ENCODE measurements at places on chromosomes 6 and 20.
A peak's percentile ranks its signal among the peaks of the same experiment; 100 is the strongest.

DNA sequence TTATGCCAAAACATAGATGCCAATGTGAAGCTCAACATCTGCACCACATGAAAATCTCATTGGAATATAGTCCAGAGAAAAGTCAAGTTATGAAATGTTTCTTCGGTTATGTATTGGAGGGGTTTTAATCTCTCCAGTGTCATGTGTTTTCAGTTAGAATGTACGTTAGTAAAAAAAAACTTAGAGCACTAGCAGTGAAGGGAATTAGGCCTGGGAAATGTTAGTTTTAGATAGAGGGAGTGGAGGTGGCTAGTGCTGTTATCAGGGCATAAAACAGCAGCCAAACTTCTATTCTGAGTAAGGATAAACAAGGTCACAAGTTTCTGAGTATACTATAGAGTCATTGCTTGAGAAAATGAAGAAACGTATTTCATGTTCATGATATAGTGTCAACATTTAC lies 42.9 kb downstream of the HDGFL1 start:
- no peak for DNase-seq

- DNase-seq, result no peak
Measured at GRCh38 chr6:166361077-166361429, 18.7 kb upstream of the SFT2D1 start.

DNA sequence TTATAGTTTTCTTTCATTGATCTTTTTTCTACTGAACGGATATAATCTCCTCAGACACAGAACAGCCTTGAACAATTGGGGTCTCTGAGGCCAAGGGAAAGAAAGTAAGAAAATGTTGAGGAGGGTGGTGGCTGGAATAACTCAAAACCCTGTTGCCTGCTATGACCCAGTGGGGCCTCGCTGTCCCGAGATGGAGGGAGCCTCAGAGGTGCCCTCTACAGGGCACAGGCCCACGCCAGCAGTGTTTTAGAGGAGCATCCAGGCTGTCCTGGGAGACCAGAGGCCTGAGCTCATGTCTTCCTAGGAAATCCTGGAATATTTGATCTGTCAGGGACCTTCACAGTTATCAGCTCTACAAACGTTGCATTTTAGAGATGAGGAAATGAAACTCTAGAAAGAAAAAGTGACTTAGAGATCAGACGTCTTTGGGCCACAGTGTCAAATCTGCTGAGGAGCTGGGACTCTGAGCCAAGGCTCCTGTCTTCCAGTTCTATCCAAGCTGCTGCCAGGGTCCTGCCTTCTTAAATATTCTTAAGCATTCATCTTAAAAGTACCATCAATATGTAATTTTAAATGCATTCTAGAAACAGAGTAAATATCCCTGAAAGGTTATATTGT lies 26.3 kb downstream of the ALDH5A1 start:
- no peak for DNase-seq

DNA sequence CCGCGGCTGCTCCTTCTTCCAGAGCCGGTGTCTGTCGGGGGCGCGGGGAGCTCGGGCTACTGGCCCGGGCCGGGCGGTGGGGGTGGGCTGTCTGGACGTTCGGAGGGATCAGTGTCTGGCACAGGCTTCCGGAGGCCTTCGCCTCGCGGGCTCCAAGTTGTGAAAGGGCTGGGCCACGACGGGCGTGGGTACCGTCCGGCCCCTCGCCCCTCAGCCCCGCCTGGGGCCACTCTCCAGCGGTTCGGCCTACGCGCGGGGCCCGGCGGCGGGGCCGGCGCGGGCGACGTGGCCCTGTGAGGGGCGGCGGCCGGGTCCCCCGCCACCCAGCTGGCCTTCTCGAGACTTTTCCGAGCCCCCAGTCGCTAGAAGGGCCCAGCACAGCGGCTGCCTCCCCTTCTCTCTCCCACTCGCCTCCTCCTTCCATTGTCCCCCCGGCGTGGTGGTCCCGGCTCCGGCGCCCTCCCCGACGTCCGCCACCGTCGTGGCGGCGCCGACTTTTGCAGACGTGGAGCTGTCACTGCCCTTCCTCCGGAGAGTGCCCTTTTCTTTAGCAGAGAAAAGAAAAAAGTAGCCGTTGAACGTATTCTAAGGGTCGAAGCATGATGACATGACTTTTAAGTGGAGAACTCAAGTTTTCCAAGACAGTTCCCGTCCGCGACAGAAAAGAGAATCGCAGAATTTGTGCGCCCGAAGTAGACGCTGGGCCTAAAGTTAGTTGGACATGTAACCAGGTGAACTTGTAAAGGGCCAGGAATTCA lies 571 bp downstream of the ITCH start:
- no peak for DNase-seq

DNA sequence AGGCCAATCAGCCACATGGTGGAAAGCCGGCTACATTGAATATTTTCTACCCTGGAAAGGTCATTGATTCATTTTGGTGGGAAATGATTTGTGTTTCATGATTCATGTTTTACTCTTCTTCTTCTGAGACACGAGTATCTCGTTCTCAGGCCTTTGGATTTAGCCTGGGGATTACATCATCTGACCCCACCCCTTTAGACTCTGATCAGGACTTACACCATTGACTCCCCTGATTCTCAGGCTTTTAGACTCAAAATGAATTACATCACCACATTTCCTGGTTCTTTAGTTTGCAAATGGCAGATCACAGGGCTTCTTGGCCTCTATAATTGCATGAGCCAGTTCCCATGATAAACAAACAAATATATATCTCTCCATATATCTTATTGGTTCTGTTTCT lies 228.8 kb downstream of the ADGRG6 start:
- DNase-seq, result peak; percentile 10

DNA sequence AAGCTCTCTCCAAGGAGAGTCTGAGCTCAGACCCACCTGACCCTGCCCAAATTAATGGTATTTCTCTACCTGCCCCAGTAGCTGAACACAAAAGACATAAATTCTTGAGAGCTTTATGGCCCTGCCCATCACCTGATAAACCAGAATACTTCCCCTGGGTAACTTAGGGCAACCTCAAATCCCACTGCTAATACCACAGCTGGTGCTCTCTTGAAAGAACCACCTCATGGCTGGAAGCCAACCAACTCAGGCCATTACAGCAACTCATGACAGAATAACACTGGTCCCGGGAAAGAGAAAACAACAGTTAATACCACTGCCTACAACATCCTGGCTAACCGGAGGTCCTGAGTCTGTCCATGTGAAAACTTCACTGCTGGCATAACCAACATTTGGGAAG lies 328.6 kb downstream of the NKAIN2 start:
- peak; percentile 26 for DNase-seq

- no peak for DNase-seq
Measured at GRCh38 chr6:37920667-37921066, 101.1 kb downstream of the ZFAND3 start.
